ENCODE measurements at places on chromosomes 2 and 18.

DNA sequence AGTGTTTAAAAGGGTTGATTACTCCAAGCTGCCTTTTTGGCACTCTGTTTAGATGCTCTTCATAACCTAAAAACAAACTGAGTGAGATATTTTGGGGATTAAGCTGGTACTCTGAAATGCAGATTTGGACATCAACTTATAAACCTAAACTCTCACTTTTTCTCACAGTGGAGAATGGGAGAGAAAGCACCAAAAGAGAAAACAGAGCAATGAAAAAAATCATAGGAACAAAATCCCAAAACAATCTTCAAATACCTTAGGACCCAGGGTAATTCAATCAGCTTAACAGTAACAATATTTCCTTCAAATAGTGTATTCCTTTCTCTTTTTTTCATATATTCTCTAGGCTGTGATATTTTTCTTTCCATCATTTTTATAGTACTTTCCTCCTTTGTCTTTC, 11.5 kb downstream of the LRP1B start:
- DNase-seq = no peak

- peak; percentile 39 for DNase-seq
Measured at GRCh38 chr2:25700221-25700660, 26.9 kb upstream of the DTNB start.

DNA sequence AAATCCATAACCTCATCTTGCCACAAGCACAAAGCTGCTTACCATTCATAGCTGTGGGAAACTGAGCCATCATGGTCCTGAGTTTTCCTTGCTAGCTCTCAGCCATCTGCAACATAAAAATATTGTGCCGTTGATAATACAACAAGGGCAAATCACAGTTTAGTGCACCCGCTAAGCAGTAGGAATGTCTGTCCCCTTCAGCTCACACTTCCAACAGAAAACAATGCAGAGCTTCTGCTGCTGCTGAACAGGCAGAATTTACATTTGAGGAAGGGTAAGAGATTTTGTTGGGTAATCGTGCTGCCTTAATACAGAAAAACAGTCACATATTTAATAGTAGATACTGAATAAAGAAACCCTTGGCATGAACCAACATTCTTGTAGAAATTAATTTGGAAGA, 32.3 kb downstream of the ITSN2 start:
- peak; percentile 14 for DNase-seq

- no peak for DNase-seq
Measured at GRCh38 chr2:200086911-200087310, 131.5 kb downstream of the MAIP1 start.

DNA sequence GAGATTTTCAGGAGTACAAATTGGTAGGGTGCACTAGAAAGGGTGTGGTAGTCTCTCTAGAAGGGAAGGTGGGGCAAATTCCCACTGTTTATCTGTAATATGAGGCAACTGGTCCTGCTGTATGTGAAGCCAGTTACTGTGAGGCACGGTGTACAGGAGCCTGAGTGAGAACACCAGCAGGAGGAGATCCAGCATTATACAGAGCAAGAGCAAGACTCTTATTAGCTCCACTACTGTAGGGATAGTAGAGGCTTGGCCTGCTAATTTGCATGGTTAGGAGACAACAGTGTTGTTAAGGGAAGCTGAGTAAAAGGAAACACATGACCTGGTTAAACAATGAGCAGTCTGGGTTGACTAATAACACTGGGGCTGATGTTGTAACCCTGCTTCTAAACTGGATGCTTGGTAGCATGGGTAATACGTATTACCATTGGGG, 76.3 kb upstream of the WDSUB1 start:
- no peak for DNase-seq

DNA sequence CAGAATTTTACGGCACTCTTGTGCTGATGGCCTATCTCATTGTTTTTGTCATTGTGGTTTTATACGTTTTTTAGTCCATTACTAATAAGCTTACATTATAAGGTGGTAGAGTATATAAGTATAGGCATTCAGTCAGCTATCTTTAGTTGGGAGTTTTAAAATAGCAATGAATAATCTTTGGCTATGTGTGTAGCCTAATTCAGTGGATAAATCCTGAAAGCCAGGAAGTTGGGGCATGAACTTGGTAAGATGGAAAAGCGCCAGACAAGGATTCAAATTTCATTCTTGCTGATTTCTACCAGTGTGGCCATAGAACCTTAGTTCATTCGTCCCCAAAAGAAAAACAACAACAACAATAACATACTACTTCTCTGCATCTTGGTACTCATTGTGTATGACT, 31.2 kb downstream of the EPC2 start:
- no peak for DNase-seq

- no peak for DNase-seq
Measured at GRCh38 chr2:231047923-231048915, 8.4 kb upstream of the PSMD1 start.

GRCh38 chr2:68466778-68467076, 367 bp downstream of the FBXO48 start:
- no peak for DNase-seq

DNA sequence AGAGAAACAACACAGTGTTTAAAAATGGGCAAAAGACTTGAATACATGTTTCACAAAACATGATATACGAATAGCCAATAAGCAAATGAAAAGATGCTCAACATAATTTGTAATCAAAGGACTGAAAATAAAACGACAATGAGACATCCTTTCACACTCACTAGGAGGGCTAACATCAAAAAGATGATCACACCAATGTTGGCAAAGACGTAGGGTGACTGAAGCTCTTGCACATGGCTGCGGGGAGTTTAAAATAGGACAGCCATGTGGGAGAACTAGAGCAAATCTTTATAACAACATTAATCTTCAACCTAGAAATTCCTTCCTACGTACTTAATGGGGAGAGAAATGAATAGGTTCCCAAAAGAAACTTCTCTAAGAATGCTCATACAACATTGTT, 19.2 kb upstream of the SEH1L start:
- no peak for DNase-seq

- DNase-seq = no peak
Measured at GRCh38 chr2:143905587-143905986, 614.3 kb downstream of the ZEB2 start.

GRCh38 chr2:27315122-27315521, 6.9 kb upstream of the UCN start:
- DNase-seq = no peak

DNA sequence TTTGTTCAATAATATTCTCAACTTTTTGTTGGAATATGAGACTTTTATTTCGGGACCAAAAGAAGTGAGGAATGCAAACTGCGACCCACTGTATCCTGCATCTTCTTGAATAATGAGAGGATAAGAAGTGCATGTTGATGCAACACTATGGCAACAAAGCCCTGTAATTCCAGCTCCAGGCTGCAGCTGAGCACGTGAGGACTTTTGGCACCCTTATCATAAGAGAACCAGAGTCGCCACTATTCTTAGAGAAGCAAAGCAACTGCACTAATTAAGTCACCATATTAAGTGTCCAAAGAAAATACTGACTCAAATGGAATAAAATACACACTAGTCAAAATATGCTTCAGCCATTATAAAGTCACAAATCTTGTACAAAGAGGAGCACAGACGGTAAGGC, 65.8 kb downstream of the FAM210A start:
- no peak for DNase-seq

GRCh38 chr2:130963849-130964793, 127.4 kb downstream of the ARHGEF4 start:
- no peak for DNase-seq

- no peak for DNase-seq
Measured at GRCh38 chr2:37829202-37829601, 95.9 kb upstream of the RMDN2 start.

- no peak for DNase-seq
Measured at GRCh38 chr18:34194239-34194638, 30.5 kb downstream of the NOL4 start.

DNA sequence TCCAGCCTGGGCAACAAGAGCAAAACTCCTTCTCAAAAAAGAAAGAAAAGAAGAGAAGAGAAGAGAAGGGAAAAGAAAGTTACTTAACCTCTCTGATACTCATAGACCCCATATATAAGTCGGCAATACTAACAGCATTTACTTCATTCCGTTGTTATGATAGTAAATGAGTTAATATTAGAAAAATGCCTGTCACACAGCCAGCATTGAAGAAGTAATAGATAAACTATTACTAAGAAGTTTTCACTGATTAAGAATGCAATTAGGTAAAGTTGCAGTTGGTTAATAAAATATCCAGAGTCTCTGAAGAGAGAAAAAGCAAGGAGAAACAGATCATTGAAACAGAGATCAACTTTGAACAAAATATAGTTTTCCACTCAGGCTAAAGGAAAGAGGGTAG, 161.3 kb upstream of the UBE2E3 start:
- no peak for DNase-seq

DNA sequence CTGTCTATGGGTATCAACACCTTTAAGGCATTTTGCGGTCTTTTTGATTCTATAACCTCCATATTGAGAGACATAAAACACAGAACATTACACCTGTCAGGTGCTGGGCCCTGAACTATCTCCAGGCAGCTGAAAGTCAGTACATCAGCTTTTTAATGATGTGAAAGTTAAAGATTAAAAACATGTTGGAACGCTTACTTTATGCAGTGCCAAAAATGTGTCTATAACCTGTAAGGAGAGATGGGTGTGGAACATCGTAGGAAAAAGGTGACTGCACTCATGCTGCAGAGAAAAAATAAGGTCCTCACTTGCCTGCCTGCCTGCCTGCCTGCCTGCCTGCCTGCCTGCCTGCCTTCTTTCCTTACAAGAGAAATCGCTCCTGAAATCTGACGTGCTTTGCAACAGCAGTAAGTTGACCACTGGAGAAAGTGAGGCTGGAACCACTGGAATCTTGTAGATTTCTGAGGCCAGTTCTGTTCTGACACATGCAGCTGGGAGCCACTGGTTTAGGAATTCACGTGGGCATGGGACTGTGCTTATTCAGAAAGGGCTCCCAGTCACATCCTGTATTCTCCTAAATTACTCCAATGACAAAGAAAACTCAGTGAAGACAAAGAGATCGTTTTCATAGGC, 34.1 kb downstream of the BCL11A start:
- DNase-seq = no peak

DNA sequence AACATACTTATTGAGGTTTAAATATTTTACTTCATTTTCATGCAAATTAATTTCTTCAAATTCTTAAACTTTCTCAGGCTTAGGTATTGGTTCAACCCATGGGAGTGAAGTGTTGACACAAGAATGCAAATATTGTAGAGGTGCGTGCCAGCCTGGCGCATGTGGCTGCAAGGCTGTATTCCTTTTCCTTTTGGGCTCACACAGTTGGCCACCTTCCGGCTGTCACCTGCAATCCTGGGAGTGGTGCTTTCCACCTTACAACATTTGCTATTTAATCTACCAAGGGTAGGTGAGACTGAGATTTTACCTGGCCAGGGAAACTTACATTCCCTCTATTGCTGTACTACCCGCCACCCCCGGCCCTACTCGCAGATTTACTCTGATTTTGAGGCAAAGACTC, 141.1 kb downstream of the DCC start:
- peak; percentile 33 for DNase-seq

DNA sequence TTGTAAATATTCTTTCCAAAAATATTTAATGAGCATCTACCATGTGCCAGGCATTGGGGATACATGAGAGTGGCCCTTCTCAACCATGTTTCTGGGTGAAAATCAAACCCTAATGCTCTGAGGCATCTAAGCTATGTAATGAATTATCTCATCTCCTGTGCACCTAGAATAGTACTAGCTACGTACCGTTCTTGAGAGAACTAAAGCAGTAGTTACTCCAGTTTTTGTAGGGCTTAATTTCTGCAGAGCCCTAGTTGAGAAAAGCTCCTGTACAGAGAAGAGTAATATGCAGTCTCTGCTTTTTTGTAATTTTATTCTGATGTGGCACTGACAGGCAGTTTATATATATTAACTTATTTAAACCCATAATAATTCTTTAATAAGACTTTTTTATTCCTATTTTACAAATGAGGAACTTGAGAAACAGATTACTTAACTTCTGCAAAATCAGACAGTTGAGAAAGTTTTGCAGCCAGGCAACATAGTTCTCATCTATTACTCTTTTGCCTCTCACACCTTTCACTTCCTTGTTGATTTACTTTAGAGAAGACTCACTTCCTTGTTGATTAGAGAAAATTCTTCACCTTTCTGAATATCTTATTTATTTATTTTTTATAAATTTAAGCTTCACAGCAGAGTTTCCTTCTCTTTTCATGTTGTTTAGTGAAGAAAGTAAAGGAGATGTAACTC, 3.1 kb downstream of the SPOPL start:
- DNase-seq = no peak

DNA sequence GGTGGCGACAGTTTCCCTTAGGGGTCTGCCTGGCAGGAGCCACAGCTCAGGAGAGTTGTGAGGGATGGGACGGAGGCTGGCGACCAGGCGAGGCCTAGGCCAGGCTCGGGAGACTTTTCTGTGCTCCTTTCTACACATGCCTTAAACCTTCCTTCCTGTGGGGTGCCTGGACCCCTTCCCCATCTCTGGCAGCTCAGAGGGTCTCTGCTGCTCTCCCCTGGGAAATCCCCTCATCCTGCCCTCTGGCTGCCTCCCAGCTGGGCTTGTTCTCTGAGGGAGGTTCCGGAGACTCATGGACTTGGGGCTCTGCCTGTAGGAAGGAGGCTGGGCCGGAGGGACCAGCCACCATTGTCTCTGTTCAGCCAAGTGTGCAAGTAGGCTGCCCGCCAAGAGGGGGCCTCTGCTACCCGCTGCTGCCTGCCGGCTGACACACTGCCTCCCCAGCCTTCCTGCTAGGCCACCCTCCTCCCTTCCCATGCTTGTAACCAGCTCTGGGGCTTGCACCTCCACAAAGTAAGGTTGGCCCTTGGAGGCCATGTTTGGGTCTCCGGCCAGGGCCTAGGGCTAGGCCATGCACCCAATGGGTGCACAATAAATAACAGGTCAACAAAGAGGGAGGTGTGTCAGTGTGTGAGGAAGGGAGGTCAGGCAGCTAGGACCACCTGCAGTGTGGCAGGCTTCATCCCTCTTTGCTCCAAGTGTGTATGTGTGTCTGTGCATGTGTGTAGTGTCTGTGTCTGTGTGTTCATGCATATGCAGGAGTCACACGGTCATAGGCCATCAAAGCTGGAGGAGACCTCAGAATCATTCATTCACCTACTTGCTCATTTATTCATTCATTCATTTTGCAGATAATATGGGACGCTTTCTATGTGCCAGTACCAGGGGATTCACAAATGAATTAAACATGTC, 28.8 kb downstream of the PSD4 start:
- DNase-seq = no peak

DNA sequence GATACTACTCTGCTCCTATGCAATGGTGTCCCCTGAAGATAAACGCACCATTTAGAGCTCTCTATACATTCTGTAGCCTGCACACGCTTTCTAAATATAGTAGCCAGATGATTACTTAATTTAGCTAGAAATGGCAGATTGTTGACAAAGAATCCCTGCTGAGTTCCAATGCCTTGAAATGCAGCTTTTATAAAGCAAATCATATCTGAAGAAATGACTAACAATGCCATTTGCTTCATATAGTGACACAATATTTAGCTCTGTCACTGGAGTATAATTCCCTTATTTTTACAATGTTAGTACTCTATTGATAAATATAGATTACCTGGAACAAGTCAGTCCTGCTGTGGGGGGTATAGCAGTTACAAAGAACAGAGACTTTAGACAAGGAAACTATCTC, 166.2 kb downstream of the CDCA7 start:
- DNase-seq = no peak

GRCh38 chr2:127790694-127791529, 20.1 kb downstream of the WDR33 start:
- no peak for DNase-seq

- DNase-seq = no peak
Measured at GRCh38 chr2:81437456-81438000, 1133.0 kb upstream of the LRRTM1 start.

- no peak for DNase-seq
Measured at GRCh38 chr2:228118940-228119339, 62.5 kb downstream of the SPHKAP start.

All from NCI-H2081 (cell line).